GM04504 (cell line): ENCODE measurements at places on chromosomes 5 and 9.

DNA sequence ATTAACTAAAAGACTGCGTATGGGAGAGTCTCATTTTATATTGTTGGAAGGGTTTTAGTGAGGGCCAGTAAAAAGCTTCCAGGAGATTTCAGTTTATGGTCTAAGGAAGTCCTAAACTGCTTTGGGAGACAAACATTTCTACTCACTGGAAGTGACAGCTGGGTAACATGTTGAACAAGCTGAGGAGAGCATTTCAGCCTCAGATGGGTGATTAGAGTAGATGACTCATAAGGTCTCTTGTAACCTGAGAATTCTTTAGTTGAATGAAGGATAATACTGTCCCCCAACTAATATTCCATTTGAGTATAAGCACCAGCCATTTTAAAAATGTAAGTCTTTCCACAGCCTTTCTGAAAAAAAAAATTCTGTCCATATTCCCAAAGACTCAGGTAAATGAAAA is 218.0 kb upstream of the C9orf72 start:
- no peak for DNase-seq

DNA sequence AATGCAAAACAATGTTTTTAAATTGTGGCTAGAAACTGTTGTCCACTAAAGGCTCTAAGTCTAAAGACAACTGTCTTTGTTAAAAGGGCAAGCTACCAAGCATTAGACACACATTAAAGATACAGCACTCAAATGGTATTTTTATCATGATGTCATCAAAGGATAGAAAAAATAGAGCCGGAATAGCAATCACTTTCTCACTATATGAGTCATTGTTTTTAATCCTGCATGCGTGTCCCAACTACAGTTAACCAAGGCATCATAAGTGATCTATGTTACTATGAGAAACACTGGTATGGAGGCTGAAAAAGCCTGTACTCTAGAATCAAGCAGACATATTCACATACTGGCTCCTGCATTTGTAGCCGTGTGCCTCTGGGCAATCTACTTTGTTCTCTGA is 1.9 kb upstream of the PJA2 start:
- DNase-seq: peak; percentile 73

DNA sequence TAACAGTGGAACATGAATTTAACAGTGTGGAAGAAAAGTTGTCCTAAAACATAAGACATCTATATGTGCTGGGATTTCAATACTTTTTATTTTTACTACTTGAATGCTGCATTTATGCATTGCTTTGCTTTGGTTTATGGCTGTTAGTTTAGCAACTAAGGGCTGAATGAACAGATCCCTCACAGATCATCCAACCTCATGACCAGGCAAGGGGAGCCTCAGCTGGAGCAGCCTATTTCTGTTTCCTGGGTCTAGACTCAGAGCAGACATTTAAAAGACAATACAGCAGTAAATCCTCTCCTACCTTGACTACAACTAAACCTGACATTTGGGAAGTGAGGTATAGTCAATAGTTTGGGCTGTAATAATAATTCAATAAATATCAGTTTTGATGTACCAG is 163.3 kb downstream of the AUH start:
- no peak for DNase-seq

DNA sequence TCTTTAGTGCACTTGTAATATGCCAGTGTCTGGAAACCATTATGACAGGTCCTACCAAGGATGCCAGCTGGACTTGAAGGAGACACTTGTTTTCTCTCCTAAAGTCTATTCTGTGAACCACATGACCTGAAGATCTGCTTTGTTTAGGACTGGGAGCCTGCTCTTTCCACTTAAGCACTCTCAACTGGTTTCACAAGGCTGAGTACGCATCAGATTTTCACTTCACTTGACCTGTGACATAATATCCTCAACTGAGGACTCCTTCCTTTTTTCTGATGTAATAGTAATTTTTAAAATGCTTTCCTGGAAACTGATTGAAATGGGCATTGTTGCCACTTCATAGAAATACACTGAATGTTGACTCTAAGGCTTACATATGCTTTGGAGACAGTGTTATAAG is 52.2 kb downstream of the PDE8B start:
- no peak for DNase-seq

GRCh38 chr5:161411156-161411555 is 135.4 kb downstream of the GABRB2 start:
- no peak for DNase-seq

DNA sequence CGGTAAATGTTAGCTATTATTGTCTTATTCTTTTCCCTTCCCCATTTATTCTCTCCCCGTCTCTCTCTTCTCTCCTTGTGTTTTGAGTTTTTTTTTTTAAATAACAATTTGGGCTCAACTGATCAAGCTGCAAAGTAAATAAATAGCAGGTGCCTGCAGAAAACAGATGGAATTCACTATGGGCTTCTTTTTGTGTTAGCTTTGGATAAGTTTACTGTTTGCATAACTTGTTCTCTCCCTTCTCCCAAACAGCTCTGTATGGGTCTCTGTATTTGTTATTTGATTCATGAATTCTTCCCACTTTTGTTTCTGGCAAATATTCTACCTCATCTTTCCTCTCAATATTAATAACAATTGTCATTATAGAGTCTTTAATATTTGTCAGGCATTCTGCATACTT is 111.8 kb upstream of the ASTN2 start:
- no peak for DNase-seq

GRCh38 chr9:78209127-78209526 is 26.7 kb upstream of the CEP78 start:
- no peak for DNase-seq

GRCh38 chr5:105238561-105238960 is 1676.0 kb upstream of the NUDT12 start:
- no peak for DNase-seq

GRCh38 chr5:94731471-94731870 is 113.0 kb downstream of the SLF1 start:
- DNase-seq: no peak

GRCh38 chr5:147629196-147629595 is 119.3 kb upstream of the DPYSL3 start:
- DNase-seq: no peak

- DNase-seq: no peak
These were observed 46.4 kb downstream of the SEMA5A start for GRCh38 chr5:9499498-9499876.

DNA sequence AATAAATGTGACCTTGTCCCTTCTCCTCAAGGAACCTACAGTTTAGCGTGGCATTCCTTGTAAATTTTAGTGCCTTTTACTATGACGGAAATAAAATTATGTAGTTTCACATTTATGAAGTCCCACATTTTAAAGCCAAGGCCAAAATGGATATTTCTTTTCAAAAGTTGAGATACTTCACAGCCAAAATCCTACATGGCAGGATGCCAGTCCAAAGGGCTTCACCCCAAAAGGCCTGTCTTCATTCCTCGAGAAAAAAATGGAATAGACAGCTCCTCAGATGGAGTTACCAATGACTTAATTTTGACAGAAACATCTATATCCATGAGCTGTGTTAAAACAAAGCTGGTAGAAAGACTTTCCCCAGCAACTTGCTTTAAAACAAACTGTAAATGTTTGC is 211.2 kb downstream of the GLIS3 start:
- DNase-seq: no peak

DNA sequence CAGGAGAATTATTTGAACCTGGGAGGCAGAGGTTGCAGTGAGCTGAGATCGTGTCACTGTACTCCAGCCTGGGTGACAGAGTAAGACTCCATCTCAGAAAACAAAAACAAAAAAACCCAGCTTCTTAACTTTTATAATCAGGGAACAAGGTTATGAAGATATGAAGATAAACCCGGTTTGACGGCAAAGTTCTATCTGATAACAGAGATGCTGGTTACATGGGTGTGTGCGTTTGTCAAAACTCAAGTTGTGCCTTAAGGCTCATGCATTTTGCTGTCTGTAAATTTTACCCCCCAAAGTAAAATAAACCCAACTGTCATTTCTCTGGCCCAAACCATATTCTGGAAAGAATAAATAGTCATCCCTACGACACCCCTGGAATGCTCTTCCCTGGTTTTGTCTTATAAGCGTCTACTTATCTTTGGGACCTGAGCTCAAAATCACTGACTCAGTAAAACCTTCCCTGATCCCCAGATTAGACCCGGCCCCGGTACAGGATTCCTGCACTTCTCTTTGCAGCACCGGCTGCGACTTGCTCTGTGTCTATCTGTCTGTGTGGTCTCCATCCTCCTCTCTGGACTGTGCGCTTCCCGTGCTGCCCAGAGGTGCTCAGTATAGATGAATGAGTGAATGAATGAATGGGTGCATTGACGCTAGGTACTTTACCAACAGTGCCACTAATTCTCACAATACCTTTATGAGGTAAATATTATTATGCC is 172.2 kb downstream of the DAB2IP start:
- no peak for DNase-seq

DNA sequence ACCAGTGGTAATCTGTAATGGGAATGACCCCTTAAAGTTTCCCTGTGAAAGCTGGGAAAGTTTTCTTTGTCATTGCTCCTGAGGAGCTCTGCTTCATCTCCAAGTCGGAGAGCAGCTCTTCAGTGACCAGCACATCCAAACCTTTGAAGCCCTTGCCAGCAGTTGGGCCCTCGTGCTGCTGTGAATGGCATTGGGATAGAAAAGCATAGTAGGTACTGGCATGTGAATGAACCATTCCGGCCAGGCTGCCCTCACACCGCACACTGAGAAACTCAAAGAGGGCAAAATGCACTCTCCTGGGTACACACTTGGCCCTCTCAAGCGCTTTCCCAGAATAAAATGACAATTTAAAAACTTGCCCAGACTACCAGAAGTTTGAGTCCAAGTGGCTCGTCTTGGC is 1135.0 kb upstream of the WWC1 start:
- no peak for DNase-seq

DNA sequence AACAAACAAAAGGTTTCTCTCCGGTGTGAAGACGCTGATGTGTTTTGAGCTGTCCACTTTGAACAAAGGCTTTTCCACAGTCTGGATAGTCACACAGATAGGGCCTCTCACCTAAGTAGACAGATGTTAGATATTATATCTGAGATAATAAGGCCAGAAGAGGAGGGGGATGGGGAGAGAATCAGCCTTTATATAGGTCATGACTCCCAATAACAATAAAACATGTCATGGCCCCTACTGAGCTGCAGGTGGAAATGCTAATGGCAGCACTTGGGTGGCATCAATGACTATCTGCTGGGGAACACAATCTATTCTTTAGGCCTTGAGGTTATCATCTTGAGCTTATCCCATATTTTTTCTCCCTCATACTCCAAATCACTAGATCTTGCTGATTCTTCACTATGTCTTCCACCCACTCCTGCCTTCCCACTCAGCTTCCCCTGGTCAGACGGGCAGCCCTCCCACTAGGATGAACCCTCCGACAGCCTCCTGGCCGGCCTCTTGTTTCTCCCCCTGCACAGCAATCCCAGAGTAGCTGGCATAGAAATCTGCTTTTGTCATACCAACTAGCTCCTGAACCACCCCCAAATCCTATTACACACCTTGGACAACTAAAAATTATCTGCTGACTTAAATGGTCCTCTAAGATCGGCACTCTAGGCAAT is 11.5 kb upstream of the SLC35D2 start:
- no peak for DNase-seq

- no peak for DNase-seq
These were observed 2.9 kb downstream of the DHX29 start for GRCh38 chr5:55304584-55304983.

- DNase-seq: no peak
These were observed 33.4 kb downstream of the SARDH start for GRCh38 chr9:133704711-133705181.

DNA sequence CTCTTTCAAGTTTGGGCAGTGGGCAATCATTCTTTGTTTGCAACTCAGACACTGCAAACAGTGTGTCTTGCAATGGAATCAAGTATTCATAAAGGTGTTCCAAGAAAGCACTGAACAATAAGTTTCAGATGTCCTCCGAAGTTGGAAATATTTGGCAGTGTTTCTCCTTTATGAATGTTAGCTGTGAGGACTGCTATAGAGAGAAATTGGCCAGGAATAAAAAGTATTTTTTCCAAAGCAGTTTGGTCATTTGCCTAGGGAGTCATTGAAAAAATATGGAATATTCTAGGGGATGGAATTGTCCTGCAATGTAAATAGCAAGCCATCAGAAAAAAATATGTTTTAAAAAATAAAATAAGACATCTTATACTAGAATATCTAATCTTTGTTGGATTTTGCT is 688.6 kb upstream of the SEMA6A start:
- DNase-seq: no peak
